ENCODE measurements at places on chromosomes 13 and 19.

- no peak for DNase-seq
Observed at GRCh38 chr19:29107831-29108230, 105.1 kb downstream of the UQCRFS1 start.

GRCh38 chr19:55117663-55118391 is 390 bp upstream of the PPP1R12C start:
- DNase-seq, result peak; percentile 99

DNA sequence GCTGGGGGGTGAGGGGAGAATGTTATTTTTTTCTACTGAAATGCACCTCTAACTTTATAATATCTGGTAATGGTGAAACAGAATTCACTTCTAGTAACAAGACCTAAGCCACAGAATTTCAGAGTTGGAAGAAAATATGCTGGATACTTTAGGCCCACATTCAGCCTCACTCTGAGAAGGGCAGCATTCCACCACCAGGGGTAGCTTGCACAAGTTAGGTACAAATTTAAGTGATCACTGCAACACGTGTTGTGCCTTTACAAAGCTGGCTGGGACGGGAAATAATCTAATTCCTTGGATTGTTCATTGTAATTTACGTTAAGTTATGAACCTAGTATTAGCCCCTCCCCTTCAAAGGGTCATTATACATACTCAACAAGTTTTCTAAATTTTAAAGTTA is 192.3 kb downstream of the RGCC start:
- no peak for DNase-seq

- no peak for DNase-seq
Observed at GRCh38 chr19:50826492-50827240, 3.1 kb upstream of the KLK1 start.

GRCh38 chr13:35714588-35715377 is 238.3 kb upstream of the MAB21L1 start:
- peak; percentile 39 for DNase-seq

- DNase-seq, result no peak
Observed at GRCh38 chr19:54648129-54648528, 14.7 kb upstream of the LILRB4 start.

DNA sequence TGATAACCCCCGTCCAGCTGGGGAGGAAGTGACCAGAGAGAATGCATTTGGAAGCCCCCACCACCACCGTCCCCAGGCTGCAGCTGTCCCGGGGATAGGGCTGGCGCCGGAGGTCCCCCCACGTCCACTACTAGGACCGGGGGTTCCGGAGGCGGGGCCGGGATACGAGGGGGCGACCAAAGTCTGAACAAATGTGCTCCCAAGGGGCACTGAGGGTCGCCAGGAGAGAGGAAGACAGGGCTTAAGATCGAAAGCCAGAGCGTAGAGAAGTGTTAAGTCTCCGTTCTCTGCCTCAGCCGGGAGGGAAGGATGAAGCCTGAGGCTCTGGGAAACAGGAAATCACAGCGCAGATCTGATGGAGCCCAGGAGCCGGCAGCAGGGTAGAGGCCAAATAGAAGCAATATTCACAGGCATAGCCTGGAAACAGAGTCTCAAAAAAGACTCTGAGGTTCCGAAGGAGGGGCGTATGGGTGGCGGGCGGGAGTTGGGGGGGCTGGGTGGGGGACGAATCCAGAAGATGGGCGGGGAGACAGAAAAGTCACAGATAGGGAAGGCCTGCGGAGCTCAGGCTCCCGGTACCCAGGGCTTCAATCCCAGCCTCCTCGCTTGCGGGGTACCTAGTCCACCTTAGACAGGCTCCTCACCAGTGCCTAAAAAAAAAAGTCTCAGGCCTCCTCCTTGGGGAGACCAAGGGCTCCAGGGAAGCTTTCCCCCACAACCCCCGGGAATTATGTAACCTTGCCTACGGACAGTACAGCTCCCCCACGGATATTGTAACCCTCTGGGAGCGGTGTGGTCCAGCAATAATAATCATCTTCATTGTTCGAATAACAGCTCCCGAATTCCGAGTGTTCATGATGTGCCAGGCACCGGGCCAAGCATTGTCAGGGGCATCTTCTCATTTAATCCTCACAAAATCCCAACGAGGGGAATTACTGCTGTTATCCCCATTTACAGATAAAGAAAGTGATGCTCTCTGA is 1.1 kb upstream of the ERF start:
- peak; percentile 35 for DNase-seq

DNA sequence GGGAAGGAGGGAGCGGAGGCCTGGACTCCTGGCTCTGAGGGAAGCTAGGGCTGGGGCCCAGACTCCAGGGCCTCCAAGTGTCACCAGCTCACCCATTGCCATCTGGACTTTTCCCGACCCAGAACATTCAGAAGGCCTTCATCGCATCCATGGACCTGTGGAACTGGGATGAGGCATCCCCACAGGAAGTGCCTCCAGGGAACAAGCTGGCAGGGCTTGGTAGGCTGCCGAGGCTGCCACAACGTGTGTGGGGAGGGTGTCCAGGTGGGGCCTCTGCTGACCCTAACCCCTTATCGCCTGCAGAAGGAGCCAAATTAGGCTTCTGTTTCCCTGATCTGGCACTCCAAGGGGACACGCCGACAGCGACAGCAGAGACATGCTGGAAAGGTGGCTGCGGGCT is 767 bp downstream of the ETV2 start:
- DNase-seq, result no peak
